ENCODE measurements at places on chromosomes 5 and 9.

GRCh38 chr5:120055858-120056257, 408.2 kb upstream of the PRR16 start:
- peak; percentile 26 for DNase-seq

GRCh38 chr9:15115041-15115440, 192.0 kb downstream of the TTC39B start:
- no peak for DNase-seq

DNA sequence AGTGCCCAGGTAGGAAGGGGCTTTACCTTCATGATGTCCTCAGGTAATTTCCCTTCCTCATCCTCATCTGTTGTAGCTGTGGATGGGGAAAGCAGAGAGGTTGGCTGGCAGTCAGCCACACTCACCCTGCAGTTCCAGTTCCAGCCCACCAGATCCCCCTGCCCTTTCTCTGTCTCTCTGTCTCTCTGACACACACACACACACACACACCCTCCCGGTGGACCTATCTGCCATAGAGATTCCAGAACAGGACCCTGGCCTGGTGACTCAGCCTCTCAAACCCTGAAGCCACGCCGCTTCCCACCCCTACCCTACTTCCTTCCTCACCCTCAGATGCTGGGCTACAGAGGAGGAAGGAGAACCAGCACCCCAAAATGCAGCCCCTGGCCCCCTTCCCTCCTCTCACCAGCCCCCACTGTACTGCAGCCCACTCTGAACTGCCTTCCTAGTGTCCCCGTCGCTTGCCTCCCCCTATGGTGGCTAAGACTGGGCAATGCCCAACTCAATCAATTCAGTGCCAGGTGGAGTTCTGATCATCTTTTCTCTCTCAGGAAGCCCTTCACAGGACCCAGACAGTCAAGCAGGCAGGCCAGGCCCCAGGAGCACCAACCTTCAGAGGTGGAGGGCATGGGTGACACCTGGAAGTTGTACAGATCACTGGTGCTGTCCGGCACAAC, 4.8 kb downstream of the IRF1 start:
- no peak for DNase-seq

- no peak for DNase-seq
These were observed 353 bp downstream of the SH3PXD2B start for GRCh38 chr5:172453986-172454357.

DNA sequence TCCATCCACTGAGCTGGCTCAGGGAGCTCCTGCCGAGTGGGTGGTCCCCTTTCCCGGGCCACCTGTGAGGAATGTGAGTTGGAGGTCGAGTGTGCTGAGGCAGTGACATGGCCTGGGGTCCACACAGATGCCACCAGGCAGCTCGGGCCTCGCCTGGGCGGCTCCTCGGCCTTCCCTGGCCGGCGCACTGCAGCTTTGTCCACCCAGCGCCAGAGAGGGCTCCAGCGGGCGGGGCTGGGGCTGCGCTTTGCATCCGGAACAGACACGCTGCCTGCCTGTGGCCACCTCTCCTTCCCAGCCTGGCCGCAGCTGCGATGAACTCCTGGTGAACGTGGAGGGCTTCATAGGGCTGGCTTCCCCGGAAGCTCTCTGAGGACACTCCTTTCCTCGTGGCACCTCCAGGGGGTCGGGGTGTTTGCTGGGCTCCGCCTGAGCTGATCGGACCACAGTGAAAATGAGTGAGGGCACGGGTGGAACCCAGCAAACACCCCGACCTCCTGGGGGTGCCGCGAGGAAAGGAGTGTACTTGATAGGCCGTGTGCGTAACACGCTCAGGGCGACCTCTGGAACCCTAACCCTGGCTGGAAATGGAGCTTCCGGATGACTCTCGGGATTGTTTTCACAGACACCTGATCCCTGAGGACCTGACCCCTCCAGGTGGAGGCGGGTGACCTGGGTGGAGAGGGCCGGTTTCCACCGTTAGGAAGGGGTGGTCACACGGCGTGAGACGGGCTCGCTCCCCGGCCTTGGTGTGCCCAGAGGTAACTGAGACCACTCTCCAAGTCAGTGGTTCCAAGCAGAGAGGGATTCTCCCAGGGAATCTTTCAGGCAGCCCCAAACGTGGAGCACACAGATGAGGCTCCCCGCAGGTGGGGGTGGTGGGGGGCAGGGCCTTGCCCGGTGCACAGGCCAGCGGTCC, 31.8 kb upstream of the RXRA start:
- DNase-seq = peak; percentile 2

DNA sequence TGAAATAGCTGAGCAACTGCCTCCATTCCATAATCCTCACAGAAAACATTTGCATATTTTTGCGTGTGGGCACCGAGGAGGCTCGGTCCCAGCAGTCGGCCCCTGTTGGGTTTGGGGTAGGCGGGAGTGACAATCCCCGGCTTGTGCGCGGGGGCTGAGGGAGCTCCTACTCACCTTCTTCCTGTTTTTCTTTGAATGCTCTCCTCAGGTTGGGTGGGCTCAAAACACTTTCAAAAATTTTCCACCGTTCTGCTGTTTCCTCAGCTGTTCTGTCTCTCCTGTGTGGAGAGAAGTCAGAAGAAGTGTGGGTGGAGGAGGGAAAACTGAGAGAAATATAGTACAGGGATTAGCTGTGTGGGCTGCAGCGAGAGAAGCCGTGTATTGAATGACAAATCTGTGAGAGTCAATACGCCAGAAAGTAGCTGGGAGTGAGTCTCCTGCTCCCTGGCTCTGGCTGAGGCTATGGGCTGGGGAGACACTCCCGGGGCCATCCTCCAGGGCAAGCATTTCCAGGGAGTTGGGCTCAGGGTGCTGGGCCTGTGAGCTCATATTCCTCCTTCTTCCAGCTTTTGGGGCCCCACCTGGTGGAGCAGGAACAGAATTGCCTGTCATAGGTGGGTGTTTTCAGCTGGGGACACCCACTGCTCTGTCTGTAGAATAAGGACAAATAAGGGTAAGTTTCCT, 84.7 kb downstream of the CMYA5 start:
- DNase-seq = no peak

DNA sequence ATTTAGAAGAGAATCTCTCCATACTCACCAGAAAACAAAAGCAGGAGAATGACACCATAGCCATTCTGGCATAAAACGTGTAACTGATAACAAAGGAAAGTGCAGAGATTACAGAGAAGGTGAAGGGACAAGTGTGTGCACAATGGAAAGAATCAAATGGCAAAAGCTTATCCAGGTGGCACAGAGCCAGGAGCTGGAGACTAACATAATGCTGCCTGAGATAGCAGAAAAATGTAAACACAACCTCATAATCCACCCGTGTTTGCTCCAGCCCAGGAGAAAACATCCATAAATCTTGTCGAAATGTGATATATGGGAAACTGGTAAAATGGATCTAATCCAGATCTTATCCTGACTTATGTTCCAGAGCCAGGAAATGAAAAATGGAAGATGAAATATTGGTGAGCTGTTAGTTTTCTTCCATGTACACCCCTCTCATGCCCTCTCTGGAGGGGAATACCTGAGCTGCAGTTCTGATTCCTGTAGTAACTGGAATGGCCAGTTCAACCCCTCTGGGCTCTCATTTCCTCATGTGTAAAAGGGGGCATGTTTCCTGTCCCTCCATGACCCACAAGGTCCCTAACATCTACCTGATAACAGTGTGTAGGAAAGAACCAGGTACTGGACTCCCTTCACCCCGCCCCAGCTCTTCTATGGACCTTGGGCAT, 212.3 kb upstream of the DAPK1 start:
- DNase-seq = no peak

GRCh38 chr5:74446725-74447241, 193.7 kb downstream of the ENC1 start:
- no peak for DNase-seq

DNA sequence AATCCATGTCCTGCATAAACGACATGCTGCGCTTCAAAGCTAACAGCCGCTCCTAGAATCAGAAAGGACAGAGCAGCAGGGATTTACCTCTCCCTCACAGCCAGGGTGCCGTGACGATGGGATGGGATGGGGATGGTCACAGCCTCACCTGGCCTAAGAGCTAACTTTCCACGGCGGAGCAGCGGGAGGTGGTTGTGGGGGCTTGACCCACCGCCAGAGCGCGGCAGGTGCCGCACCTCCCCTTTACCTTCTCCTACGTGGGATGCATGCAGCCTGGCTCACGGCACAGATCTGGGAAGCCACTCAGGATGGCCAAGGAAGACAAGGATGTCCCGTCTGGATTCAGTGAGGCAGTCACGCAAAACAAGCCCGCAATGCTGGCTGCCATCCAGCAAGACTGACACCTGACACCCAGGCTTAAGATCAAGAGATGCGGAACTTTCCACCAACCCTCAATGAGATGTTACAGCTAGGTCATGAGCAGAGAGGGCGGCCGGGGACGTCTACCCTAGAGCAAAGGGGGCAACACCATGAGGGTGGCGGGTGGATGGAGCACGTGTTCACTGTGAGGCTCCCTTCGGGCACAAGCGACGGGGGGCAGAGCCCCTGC, 5.8 kb downstream of the BRD9 start:
- no peak for DNase-seq

- no peak for DNase-seq
These were observed 142.2 kb downstream of the AUH start for GRCh38 chr9:91219557-91219956.

GRCh38 chr5:117203584-117203983, 629.0 kb upstream of the SEMA6A start:
- no peak for DNase-seq

- DNase-seq = no peak
These were observed 9.7 kb upstream of the RXRA start for GRCh38 chr9:134316449-134317160.

DNA sequence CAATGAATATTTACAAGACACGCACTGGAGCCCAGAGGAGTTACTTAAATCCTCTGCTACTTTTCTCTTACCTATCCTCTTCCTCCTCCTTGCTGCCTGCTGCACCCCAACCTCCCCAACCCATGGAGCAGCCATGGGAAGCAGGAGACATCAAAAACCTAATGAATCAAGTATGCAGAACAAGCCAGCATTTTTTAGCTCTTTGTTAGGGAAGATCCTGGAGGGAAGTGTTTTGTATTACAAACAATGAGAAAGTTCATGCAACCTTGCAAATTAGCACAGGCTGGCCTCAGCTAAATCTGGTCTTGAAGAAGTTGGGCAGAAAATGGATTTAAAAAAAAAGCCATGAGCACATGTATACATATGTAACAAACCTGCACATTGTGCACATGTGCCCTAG, 498.8 kb downstream of the KIF4B start:
- DNase-seq = no peak

- no peak for DNase-seq
These were observed 13.7 kb downstream of the C6 start for GRCh38 chr5:41199660-41200059.

DNA sequence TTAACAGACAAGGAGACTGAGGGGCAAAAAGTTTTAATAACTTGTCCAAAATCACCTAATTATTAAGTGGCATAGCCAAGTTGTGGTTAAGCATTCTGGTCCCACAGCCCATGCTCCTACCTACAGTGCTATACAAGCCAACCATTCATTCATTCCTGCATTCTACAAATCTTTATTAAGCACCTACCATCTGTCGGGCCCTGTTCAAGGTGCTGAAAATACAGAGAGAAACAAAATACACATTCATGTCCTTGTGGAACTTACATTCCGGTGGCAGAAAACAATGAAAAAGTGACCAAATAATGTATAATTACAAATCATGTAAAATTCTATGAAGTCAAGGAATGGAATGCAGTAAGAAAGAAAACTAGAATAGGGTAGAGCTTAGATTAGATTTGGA, 27.8 kb upstream of the CDH6 start:
- no peak for DNase-seq

GRCh38 chr5:88557131-88557530, 288.5 kb upstream of the TMEM161B start:
- no peak for DNase-seq

GRCh38 chr5:114055318-114056184, 306.3 kb upstream of the KCNN2 start:
- no peak for DNase-seq

DNA sequence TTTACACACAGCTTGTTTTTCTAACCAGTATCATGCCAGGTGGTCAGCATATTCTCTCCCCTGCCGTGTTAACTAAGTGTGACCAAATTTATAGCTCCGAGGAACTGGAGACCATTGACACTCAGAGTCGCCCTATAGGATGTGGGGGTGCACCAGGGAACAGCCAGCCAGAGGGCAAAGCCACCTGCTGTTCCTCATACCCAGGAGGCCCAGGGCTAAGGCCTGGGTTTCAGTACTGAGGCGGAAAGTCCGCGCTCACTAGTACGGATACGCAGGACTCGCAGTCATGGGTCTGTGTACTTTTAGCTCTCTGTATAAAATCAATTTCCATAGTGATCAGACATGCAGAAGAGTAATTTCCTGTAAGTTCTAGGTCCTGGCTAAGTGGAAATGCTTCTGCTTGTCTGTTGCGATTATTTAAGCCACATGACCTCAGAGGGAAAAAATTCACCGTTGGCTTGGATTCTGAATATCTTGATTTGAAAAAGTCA, 247.0 kb downstream of the AOPEP start:
- no peak for DNase-seq

DNA sequence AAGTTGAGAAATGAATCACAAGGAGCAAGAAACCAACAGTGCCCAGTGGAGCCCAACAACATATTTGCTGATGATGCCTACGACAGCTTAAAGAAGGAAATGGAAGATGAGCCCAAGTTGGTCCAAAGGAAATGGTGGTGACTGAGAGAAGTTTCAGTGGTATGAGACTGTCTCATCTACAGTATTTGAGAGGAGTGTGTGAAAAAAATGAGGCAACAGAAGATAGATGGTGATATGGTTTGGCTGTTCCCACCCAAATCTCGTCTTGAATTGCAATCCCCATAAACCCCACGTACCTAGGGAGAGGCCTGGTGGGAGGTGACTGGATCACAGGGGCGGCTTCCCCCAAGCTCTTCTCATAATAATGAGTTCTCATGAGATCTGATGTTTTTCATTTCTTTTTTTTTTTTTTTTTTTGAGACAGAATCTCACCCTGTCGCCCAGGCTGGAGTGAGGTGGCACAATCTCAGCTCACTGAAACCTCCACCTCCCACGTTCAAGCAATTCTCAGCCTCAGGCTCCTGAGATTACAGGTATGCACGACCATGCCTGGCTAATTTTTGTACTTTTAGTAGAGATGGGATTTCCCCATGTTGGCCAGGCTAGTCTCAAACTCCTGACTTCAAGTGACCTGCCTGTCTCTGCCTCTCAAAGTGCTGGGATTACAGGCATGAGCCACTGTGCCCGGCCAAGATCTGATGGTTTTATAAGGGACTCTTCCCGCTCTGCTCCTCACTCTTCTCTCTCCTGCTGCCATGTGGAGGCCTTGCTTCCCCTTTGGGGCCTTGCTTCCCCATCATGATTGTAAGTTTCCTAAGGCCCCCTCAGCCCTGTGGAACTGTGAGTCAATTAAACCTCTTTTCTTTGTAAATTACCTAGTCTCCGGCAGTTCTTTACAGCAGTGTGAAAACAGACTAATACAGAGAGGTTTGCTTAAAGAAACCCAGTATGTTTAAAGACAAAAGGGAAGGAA, 30.2 kb downstream of the EFCAB9 start:
- DNase-seq = no peak

DNA sequence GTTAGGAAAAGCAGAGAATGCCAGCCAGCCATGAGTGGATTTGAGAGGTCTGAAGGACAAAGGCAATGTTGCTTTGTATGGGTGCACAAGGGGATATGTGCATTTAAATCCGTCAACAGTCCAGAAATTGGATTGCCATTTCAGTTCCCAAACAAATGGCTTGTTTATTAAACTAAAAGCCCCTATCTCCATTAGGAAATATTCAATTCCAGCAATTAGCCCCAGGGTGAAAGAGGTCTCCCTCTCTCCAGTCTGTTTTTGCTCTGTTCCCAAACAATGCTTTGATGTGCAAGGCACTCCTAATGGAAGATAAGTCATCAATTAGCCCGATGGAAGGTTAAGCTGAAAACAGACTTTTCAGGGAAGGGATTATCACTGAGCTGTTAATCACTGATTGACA, 101.3 kb downstream of the C9orf152 start:
- no peak for DNase-seq

- DNase-seq = peak; percentile 41
These were observed at the start of gene FBXW2 for GRCh38 chr9:120792898-120793765. Gene FBXW2 (minus strand): TSS chr9:120793416. CDS start chr9:120788258, 5,158 bp downstream.
